ENCODE measurements at places on chromosomes 12 and 14.
A peak's percentile ranks its signal among the peaks of the same experiment; 100 is the strongest.

- DNase-seq: no peak
These were observed 27.5 kb downstream of the KLRK1 start for GRCh38 chr12:10362325-10362724.

DNA sequence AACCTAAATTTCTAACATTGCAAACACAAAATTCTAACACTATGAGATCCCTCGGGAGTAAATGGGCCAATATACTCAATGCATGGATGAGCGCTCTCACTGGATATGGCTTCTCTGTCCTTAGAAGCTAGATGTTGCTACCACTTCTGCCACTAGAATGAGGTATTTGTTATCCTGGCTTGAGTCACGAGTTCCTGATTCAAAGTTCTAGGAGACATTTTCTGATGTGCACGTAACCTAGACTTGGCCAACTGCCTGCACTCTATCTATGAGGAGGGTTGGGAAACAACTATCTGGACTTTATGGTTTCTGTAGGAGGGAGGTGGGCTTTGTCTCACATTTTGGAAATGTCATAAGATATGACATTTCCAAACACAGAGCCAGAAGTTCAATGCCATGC is 37.6 kb downstream of the FERMT2 start:
- DNase-seq: no peak

DNA sequence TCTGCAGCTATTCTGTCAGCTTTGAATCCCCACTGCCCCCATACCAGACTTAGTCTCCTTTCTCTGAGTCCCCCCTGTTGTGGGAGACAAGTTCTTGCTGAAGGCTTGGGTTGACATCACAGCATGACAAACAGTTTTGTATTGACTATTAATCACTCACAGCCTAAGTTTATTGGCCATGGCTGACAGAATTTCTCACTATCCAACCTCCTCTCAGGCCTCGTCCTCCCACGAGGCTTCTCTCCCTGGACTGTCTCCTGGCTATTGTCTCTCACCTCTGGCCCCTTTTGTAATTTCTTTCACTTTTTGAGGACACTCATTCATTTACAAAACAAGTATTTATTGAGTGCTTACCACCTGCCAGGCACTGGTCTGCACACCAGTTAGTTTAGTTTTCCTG is 35.2 kb upstream of the DCD start:
- DNase-seq: no peak

- DNase-seq: no peak
These were observed 50.9 kb downstream of the BAZ1A start for GRCh38 chr14:34824256-34824655.

GRCh38 chr12:79547044-79547734 is 143.6 kb downstream of the PAWR start:
- DNase-seq: no peak

GRCh38 chr12:108798551-108799221 is 58.7 kb downstream of the SSH1 start:
- DNase-seq: peak; percentile 51

DNA sequence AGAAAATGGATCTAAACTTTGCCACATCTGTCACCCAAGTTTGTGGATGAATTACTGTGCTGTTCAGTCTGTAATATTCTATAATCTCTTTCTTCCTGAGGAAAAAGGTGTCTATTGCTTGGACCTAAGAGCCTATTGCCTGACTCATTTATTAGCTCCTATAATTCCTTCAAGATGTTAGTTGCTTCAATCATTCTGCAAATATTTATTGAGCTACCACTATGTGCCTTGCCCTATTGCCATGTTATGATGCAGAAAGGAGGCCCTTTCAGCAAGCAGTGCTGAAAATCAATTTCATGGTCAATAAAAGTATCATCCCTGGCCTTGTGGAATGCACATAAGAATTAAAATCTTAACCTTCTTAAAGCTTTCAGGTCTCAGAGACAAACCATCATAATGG is 113.6 kb downstream of the CCER1 start:
- no peak for DNase-seq

- DNase-seq: no peak
These were observed 42.8 kb downstream of the SLC8B1 start for GRCh38 chr12:113292091-113292490.

- no peak for DNase-seq
These were observed 269.4 kb downstream of the RGS6 start for GRCh38 chr14:72201645-72202044.

- DNase-seq: no peak
These were observed 15.4 kb downstream of the RIMBP2 start for GRCh38 chr12:130700492-130701401.

DNA sequence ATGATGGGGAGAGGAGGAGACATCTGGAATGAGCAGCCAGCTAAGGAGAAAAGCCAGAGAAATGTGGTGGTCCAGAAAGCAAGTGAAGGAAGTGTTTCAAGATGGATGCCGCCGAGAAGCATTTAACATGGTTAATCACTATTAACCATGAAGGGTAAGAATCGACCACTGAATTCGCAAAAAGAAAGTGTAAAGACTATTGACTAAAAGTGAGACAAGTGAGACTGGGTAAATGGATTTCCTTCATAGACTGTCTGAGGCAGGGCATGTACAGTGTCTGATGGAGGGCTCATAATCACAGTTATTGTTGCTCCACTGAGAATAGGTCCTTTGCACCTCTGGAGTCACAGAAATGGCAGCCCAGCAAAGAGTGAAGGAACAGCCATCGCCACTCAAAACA is 25.3 kb upstream of the CLMN start:
- DNase-seq: no peak

DNA sequence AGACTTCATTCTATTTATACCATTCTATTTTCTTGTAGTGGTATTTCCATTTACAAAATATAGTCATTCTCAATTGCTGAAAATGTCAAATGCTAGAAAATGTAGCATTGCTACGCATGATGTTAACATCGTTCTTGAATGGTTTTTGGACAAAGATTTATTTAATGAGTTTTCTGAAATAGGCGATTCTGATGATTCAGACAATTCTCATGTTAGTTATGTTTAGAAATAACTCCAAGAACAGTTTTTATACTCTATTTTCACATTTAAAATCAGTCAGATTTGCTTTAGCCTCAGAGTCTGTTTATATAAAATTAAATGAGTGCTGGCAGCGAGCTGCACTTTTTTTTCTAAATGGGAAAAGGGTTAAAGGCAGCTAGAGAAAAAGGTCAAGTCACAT is 414.8 kb upstream of the MGAT4C start:
- DNase-seq: no peak

DNA sequence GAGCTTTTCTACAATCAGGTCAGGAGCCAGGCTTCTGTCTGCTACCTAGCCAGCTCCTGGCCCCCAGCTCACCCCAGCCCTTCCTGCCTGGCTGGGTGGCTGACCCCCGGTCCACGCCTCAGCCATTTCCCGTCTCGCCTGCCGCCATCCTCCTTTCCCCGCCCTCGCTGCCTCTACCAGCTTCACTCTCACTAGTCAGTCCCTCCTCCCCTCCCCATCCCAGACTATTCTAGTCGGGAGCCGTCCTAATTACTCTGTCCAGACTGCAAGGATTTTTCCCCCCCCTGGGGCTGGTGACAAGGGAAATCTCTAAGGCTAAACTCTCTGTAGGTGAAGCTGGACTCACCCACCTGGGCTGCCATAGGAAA is 825 bp downstream of the DHH start:
- DNase-seq: peak; percentile 70

DNA sequence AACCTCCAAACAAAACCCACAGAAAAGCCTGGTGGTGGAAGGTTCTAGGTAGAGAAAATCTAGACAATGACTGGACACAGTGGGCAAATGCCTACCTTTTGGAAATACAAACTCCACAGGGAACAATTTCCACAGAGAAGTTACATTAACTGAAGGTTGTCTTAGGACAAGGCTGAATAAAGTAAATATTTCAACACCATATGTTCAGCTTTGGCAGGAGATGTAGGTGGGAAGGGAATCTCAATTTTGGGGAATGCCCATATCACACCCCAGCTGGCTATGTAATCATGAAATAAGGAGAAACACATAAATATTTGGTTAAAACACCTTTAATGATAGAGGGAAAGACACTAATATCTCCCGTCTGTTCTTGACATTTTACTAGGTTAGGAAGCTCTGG is 5.4 kb downstream of the SALL2 start:
- no peak for DNase-seq

- no peak for DNase-seq
These were observed 365 bp upstream of the CCDC88C start for GRCh38 chr14:91417983-91418386.

DNA sequence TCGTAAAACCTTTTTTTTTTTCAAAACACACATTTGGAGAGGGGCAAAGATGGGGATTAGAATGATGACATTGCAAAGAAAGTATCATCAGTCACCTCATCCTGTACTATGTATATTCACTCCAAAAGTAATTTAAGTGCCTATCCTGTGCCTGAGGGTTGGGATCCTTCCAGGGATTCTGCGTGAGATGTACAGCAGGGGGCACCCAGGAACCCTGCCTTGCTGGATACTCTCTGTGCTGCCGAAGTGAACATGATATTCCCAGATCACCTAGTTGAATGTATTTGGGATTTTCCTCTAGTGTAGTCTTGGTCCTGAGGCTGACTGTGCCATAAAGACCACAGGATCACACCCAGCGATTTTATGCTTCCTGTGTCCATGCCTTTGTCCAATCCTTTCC is 372.7 kb downstream of the IPO8 start:
- DNase-seq: no peak

GRCh38 chr12:68943848-68944247 is 10.9 kb upstream of the CPM start:
- DNase-seq: no peak

DNA sequence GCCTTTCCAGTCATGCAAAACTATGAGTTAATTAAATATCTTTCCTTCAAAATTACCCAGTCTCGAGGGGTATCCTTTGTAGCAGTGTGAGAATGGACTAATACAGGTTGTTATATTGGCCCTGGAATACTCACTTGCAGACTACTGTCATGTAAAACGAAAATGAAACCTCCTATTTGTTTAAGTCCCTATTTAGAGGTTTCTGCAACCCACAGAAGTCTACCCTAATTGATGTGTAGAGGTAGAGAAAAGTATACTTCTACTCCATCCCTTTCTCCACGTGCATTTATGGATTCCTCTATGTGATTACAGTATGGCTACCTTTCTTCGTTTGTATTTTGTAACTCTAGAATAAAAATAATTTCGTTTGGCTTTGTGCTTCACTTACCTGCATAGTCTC is 371.1 kb downstream of the FSCB start:
- no peak for DNase-seq

DNA sequence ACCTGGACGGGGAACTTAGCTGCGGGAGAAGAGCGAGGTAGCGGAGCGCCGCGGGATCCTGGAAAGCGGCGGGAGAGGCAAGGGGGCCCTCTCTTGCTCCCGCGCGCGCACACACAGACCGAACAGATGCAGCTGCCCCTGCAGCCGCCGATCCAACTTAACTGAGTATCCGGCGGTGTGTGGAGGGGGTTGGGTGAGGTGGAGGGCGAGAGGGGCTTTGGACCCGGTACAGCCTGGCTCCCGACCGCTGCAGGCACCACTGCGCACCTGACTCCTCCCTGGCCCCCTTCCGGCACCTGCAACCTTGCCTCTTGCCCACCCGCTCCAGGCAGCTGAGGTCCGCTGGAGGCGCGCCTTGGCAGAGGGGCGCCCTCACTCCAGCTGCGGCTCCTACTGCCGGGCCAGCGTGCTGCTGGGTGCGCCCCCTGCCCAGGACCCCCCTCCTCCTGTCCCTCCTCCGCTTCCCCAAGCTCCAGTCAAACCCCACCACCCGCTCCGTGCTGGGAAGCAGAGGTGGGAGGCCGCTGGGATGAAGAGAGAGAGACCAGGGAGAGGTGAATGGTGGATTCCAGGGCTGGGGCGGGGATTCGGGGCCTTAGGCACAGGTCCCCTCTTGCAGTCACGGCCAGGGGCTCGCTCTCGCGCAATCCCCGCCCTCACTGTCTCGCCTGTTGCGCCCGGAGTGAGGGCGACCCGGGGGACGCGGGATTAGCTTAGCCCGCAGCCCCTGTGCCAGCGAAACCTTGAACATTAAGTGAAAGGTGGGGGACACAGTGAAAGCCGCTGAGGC is 2.6 kb downstream of the DIO3 start:
- peak; percentile 58 for DNase-seq

GRCh38 chr12:13238204-13238603 is 41.7 kb downstream of the EMP1 start:
- no peak for DNase-seq

DNA sequence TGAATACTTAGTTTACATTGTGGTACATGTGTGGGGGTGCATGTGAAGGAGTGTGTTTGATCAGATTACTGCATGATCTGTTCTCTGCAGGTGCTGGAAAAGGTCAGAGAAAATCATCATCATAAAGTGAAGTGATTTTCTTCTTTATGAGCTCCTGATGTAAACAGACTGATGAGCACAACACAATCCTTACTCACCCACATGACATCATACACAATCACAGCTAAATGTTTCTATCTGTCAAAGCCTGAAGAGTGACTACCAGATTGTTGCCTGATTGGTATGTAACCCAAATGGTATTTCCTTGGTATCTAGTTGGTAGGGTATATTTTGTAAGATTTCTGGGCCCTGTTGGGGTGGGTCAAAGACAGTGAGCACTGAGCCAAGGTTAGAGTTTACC is 270.8 kb downstream of the FOXG1 start:
- DNase-seq: no peak

DNA sequence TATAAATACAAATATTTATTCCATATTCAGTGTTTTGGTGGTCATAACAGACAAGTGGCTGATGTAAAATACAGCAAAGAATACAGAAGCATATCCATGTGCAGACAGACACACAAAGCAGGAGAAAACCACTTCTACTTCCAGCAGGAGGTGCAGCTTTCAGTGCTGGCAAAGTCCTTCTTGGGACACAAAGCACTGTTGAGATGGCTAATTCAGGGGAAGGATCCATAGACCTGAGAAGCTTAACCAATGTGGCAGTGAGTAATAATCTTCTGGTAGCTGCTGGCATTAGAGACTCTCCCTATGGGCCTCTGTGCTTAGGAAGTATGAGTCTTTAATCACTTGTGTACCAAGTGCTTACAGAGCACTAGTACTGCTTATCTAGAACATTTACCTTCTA is 26.8 kb downstream of the AMN1 start:
- no peak for DNase-seq
